Eye (tissue), 1 donor: ENCODE measurements at places on chromosomes 2 and 18.

GRCh38 chr2:207014424-207014823, 75.1 kb downstream of the CPO start:
- no peak for DNase-seq

- no peak for DNase-seq
Observed at GRCh38 chr2:174892546-174892945, 112.6 kb downstream of the CHN1 start.

GRCh38 chr2:12261986-12262680, 454.6 kb upstream of the TRIB2 start:
- no peak for DNase-seq

GRCh38 chr2:200383380-200384110, 77.1 kb downstream of the SPATS2L start:
- no peak for DNase-seq

GRCh38 chr18:43115076-43115921, at the start of gene RIT2:
Gene RIT2, minus strand, starts transcription at chr18:43115685.
- peak; percentile 50 for DNase-seq

- DNase-seq = peak; percentile 71
Observed at GRCh38 chr2:101150306-101151145, 656 bp downstream of the TBC1D8 start.

- no peak for DNase-seq
Observed at GRCh38 chr2:20559277-20559676, 91.6 kb downstream of the HS1BP3 start.

DNA sequence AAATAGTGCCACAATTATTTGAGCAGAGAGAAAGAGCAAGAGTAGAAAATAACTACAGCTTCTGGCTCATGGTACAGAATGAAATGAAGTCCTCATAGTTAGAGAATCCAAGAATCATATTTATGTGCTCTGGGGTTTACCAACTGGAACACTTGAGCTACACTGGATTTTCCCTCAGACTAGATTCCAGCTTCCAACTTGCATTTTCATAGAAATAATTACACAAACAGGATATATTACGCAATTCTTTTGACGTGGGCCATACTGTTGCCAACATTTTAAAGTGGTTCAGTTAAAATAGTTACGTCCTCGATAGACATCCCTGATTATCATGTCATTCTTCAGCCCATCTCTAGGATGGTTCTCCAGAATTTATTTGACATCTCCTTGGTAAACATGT, 129.2 kb downstream of the ETAA1 start:
- no peak for DNase-seq

- DNase-seq = no peak
Observed at GRCh38 chr2:397521-397920, 109.6 kb upstream of the ALKAL2 start.

DNA sequence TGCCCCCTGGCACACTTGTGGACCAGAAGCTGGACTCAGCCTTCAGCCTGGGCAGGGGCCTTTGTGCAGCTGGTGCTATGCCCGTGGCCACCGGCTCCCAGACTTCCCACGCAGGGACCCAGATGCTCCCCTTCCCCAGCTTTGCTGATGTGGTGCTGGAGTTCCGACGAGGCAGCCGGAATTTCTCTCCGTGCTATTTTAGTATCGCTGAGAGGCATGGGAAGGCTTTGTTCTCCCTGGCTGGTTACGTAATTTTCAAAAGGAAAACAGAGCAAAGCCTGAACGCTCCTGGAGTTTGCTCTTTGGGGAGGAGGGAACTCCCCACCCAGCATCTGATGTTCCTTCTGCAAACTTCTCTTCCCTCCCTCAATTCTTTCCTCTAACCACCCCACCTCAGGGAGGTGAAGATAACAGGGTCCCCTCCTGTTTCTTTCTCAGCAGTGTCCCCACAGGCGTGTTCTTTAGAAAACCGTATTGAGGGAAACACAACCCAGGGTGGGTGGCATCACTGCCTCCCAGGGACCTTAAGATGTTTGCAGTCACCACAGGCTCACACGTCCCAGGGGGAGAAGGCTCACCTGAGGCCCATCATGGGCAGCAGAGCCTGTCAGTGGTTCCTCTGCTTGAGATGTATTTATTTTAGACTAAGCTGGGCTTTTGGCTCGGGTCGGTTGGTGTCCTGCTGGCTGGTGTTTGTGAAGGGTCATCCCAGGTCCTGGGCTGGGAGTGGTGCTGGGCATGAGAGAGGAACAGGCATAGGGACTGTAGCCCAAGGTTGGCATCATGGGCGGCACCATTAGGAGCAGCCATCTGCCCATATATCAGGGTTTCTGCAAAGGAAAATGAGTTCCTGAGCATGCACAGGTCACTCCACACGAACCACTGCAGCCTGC, 95.0 kb downstream of the MAPK4 start:
- DNase-seq = peak; percentile 52

GRCh38 chr2:16669388-16669787, 3.8 kb upstream of the CYRIA start:
- DNase-seq = no peak

DNA sequence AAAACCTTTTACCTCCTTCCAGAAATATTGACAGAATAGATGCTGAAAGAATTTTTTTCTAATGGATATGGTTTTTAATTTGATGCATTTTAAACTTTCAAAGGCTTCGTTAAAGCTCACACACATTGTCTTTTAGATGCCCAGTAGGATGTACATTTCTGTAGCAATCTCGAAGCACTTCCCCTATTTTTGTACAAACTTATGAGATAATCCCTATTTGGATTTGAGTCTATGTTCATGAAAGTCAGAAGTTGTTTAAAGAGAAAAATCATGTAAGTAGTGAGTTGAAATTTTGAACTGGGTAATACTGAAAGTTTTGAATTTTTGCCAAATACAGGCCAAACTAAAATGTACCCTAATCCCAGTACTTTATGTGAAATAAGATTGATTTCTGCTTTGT, 38.1 kb upstream of the MMADHC start:
- DNase-seq = no peak
